Fibroblast of skin of right biceps (primary cell): ENCODE measurements at places on chromosomes 16 and 17.

GRCh38 chr16:54411544-54411943, 125.0 kb upstream of the IRX3 start:
- no peak for DNase-seq

GRCh38 chr17:58402047-58402446, 15.3 kb downstream of the RNF43 start:
- peak; percentile 79 for DNase-seq

DNA sequence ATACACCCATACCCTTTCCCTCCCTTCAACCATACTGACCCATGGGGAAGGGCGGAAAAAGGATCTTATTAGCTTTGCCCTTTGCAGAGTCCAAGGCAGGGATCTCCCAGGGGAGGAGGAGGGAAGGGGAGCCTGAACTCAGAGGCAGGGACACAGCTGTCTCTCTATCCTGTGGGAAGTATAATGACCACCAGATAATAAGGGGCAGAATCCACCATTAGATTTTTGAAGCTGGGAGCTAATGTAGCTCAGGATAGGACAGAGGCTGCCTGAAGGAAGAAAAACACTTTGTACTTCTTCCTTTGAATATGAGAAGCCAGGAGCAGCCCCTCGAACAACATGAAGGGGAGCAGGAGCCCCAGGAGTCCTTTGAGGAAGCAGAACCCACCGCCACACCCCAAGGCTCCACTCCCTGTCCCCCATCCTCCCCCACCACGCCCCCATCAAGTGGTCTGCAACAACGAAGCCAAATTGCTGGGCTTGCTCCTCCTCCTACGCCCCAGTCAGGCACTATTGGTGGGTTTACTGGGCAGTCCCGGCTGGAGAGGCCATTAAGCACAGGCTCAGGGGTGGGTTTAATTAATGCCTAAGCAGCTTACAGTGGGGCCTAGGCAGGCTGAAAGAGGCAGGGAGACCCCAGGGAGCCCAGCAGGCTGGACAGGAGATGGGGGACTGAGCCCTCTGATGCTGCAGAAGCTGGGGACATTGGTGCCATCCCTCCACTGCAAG, 5.3 kb downstream of the MPP2 start:
- no peak for DNase-seq

DNA sequence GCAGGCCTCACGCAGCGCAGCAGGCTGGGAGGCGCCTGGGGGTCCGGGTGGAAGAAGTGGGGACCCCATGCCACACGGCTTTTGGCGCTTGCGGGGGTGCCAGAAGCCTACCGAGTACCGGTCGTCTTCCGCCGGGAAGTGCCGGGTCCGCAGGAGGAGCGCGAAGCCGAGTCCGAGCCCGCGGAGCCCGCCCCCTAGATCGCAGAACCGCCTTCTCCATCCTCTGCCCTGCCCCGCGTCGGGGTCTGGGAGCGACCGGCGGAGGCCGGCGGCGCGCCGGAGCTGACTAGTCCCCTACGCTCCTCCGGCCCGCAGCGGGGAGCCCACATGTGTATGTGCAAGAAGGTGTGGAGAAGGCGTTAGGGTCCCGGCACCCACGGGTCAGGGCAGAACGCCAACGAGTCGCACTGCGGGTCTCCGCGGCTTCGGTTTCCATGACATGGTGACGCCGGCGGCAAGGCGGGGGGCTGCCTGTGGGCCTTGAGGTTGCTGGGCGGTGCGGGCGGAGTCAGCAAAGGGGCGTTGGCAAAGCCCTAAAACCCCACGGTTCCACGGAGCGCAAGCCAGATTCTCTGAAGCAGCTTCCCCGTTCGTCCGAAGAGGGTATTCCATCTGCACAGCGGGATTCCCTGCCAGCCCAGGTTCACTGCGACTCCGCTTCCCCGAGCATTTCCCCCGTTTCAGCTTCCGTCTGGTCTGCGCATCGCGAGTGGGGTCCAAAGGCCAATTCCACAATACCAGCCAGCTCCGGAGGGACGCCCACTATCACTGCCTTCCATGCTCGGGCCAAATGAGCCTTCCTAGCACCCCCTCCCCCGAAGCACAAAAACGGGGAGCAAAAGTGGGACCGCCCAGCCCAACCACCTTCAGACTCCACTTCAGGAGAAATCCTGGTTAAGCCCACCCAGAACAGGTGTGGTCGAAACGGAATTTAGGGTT, 2.3 kb upstream of the LHX1 start:
- no peak for DNase-seq

DNA sequence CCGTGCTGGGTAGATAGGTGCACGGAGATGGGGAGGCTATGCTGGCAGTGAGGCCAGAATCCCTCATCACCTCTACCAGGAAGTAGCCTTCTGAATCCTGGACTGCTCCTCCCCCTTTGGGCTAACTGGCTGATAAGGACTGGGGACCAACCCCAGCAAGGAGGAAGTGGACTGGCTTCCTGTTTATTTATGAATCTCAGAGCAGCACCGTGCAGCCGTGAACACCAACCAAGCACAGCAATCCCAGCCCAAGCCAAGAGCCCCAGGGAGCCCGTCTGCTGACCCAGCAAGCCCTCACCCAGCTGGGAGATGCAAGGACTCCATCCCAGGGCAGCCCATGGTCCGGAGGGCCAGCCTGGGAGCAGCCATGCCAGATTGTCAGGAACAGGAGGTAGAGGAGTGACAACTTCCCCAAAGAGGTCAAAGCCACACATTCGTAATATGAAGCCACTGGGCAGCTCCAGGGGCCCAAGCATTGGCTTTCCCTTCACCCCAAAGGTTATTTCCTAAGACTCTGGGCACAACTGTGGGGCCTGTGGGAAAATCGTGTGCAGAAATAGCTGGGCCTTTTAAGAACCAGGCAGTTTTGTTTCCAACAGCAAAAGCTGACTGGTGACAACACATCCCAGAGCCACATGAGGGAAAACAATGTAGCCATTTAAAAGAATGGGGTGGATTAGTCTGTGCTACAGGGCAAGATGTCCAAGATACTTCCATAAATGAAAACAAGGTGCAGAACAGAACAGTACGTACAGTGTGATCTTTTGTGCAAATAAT, 23.9 kb downstream of the PHB1 start:
- DNase-seq: no peak

GRCh38 chr17:10117581-10118001, 80.8 kb downstream of the GAS7 start:
- no peak for DNase-seq

DNA sequence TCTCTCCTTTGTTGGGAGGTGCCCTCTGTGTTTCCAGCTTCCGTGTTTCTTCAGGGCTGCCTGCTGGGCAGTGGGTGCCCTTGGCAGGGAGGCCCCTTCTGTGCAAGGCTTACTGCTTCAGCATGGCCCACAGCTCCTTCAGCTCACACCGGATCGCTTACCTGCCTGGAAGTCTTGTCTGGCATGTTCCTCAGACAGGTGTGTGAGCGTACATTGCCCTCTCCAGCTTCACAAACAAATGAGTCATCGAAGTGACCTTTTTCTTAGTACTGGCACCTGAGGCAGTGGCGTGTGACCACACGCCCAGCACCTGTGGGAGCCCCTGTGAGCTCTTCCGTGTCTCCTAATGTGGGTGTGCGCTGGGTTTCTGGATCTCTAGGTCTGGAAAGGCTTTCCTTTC, 3.5 kb downstream of the RAB40C start:
- no peak for DNase-seq

DNA sequence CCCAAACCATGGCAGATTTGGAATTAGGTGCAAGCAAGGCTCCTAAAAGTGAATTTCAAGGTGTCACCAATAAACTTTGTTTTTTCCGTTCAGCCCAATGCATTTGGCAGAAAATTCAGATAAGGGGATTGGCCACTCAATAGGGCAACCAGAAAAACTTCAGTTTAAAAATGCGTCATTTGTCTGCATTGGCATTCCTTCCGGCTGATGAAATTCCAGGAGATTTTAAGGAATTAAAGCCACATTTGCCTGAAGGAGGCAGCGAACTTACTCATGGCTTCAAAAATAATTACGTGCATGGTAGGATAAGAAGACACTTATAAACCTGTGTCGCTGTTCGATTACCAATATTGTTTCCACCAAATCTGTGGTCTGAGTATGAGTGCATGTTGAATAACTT, 151.9 kb downstream of the SALL1 start:
- DNase-seq: no peak
